Activated effector memory CD4-positive, alpha-beta T cell treated with anti-CD3 and anti-CD28 coated beads, Interleukin-2, amount 50 U/mL, for 16 hours (primary cell): ENCODE measurements at places on chromosomes 11 and 22.
A peak's percentile ranks its signal among the peaks of the same experiment; 100 is the strongest.

GRCh38 chr11:118434553-118435289 is 1.6 kb upstream of the KMT2A start:
- DNase-seq = peak; percentile 78

- peak; percentile 82 for DNase-seq
Observed at GRCh38 chr11:6443269-6444003, 2.6 kb upstream of the HPX start.

- DNase-seq = no peak
Observed at GRCh38 chr11:42571131-42571877, 740.5 kb upstream of the API5 start.

GRCh38 chr22:19998991-19999820 is 17.4 kb downstream of the ARVCF start:
- DNase-seq = no peak
